Activated CD8-positive, alpha-beta memory T cell treated with anti-CD3 and anti-CD28 coated beads for 24 hours (primary cell): ENCODE measurements at places on chromosomes 16 and 17.

DNA sequence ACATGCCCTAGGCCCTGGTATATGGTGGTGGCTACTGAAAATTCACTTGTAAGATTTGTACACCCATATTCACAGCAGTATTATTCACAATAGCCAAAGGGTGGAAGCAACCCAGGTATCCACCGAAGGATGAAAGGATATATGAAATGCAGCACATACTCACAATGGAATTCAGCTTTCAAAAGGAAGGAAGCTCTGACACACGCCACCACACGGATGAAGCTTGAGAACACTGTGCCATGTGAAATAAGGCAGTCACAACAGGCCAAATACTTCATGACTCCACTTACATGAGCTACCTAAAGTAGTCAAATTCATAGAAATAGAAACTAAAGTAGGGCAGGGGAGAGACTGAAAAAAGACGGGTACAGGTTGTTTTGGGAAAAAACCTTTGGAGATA is 2.9 kb downstream of the XPO6 start:
- no peak for DNase-seq

DNA sequence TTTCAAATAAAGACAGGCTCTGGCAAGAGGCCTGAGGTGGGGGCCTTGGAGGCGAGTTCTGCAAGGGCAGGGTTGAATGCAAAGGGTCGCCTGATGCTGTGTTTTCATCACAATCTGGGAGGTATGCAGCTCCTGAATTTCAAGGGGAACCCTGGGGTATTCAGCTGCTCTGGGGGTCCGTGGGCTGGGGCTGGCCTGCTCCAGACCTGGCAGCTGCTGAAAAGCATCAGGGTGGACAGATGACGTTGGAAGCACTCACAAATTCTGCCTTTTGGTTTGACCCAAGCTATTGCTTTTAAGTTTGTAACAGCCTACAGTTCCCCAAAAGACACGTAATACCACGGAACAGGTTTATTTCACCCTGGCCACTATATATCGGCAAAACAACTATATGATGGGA is 1.3 kb downstream of the DNAH17 start:
- DNase-seq, result no peak

GRCh38 chr17:17959520-17960361 is 12.5 kb downstream of the TOM1L2 start:
- DNase-seq, result no peak

DNA sequence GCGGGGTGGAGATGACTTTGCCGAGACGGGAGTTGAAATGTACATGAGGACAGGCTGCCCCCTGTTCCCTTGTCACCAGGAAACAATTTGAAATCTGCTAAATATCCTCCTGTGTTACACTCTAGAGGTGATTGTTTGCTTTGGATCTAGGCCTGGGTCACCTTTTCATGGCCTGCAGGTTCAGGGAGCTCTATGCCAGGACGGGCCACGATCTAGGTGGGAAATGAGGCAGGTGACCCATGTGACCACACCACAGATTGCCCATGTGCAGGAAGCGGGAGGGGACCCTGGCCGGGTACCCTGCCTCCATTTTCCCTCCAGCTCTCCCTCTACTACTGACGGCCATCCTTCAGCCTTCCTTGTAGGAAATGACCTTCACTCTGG is 43.4 kb downstream of the MEAK7 start:
- DNase-seq, result no peak

- no peak for DNase-seq
Measured at GRCh38 chr17:75096082-75096625, 8.4 kb downstream of the SLC16A5 start.

- DNase-seq, result no peak
Measured at GRCh38 chr17:61219460-61219859, 180.2 kb upstream of the TBX2 start.

DNA sequence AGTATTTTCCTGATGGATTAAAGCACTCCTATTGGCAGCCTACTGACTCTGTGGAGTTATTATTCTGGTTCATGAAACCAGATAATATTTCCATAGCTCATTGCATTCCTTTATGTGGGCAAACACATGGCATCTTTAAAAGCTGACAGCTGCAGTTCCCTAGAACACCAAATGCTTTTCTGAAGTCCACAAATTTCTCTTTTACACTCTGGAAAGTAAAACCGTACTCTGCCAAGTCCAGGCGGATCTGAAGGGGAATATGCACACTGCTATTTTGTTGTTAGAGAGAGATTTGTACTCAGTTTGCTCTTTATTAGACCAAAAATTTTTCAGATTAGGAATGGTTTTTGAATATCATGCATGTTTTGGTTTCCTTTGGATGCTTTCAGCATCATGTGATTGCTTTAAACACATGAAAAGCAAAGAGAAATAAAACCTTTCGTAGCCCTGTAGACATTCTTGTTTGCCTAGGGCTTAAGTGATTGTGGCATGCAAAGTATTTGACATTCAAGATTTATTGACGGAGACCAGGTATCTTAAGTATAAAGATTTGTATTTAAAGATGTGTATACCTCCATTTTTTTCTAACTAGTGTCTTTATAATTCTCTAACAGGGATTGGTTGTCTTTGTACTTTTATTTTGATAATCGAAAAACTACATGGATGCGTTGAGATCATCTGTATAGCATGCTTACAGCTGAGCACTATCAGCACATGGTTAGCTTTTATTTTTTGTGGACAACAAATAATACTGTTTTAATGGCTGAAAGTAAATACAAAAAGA is 19.5 kb downstream of the SEC14L1 start:
- no peak for DNase-seq

DNA sequence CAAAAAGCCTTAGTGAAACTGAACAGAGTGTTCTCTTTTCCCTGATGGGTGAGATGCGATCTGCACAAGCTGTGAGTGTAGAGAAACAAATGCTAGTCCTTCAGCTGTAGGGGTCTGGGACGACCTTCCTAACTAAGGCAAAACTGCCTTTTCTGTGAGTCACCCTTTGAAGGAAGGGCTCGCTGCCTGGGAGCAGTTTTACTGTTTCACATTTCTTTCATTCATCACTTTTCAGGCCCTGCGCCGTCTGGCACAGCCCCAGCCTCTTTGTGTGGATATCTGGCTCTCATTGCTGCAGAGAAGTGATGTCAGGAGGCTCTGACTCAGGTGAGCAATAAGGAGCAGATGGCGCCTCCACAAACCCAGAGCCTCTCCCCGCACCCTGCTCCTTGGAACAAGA is 57.4 kb downstream of the HS3ST3A1 start:
- no peak for DNase-seq

GRCh38 chr16:55001931-55002330 is 71.3 kb downstream of the IRX5 start:
- no peak for DNase-seq

DNA sequence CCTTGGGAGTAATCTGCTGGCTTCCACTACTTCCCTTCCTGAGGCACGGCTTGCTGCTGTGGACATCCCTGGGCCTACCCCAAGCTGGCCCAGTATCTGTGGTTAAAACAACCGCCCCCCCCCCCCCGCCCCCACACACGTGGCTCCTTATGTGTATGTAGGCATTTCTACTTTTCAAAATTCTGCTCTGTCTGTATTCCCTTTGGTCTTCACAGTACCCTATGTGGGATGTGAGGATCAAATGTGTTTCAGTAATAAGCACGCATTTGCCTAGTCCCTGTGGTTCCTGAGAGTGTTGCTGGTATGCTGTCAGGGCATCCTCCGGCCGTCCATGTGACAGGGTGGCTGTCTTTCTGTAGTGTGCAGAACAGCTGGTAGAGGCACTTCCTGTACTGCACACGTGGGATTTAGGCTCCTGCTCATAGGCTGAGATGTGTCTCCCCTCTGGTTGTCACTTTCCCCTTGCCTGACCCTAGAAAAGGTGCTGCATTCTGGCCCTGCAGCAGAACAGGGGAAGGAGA is 2.2 kb downstream of the NT5M start:
- DNase-seq, result peak; percentile 77

DNA sequence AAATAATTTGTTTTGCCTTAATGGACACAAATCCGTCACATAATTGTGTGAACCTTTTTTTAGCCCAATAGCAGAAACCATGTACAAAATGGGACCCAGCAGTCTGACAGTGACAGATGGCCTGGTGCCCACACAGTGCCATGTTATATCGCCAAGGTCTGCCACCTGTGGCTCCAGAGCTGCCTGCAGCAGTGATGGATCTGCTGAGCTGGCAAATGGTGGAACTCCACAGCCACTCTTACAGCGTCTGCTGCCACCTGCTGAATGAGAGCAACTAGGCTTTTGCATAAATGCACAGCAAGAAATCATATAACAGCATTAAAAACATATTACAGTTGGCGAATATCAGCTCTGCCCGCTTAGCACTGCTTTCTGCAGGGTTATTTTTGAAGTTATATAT is 59.4 kb downstream of the NUP93 start:
- no peak for DNase-seq

GRCh38 chr17:47696717-47697642 is 3.0 kb downstream of the TBKBP1 start:
- peak; percentile 65 for DNase-seq
